Stimulated activated CD8-positive, alpha-beta memory T cell treated with anti-CD3 and anti-CD28 coated beads, Interleukin-4, amount 100 ng/mL, for 1 hour (primary cell): ENCODE measurements at places on chromosomes 2 and 18.

GRCh38 chr2:204060841-204061240, 124.3 kb downstream of the ICOS start:
- DNase-seq: no peak

DNA sequence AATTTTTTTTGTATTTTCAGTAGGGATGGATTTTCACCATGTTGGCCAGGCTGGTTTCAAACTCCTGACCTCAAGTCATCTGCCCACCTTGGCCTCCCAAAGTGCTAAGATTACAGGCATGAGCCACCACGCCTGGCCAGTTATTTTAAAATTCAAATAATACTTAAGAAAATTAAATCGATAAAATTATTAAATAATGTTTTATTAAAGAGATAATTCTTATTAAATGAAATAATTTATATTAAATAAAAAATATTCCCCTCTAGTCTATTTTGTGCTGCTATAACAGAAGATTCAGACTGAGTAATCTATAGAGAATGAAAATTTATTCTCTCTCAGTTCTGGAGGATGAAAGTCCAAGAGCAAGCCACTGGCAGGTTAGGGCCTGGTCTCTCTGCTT, 61.2 kb downstream of the PDK1 start:
- no peak for DNase-seq

- DNase-seq: no peak
These were observed 266.0 kb downstream of the SH3BP4 start for GRCh38 chr2:235217846-235218245.

DNA sequence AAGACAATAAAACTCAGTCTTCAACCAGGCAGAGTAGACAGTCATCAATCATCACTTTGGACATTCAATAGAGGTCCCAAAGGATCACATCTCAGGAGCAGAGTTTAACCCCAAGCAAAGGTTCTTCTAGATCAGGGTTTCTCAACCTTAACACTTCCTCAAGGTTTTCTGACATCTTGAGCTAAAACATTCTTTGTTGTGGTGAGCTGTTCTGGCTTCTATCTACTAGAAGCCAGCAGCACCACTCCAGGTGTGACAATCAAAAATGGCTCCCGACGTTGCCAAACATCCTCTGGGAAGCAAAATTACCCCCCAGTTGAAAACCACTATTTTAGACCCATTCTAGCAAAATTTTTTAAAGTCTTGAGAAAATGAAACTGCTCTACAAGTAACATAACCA, 22.0 kb downstream of the RTTN start:
- no peak for DNase-seq

- DNase-seq: no peak
These were observed 98.7 kb downstream of the ACVR1 start for GRCh38 chr2:157777427-157777826.

- no peak for DNase-seq
These were observed 27.3 kb downstream of the SESTD1 start for GRCh38 chr2:179237209-179237946.

GRCh38 chr2:128261245-128262128, 57.2 kb downstream of the HS6ST1 start:
- DNase-seq: no peak

DNA sequence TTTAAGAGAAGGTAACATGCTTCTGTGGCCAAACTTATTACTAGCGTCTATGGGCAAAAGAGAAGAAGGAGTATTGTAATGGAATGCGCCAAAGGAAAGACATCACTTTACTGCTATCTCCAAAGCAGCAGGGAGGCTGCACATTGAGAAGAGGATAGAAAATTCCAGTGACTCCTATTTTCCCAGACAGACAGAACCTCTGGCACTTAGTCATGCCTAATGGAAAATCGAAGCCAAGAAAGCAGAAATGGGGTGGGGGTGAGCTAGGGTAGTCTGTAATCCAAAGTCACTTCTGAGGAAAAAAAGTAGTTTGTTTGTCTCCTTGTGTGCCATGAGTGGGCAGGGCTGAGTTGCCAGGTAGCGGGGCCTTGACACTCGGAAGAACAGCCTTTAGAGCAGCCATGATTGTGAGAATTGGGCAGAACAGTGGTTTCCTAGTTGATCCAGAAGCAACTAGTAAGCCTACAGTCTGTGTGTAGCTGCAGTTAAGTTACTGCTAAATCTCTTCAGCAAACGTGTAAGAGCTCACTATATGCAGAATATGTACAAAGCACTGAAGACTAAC, 79.4 kb upstream of the FOSL2 start:
- DNase-seq: no peak
